ENCODE measurements at places on chromosomes 2 and 18. TPM values are rescaled to one million over a fixed set of nuclear protein-coding genes. Genes with fewer than 3 reads are reported as not detected.

IGFBP2 gene
- 235 TPM for polyA plus RNA-seq

GAD1 gene
- 1.5 TPM for polyA plus RNA-seq

SLC39A10 gene
- 66.8 TPM for polyA plus RNA-seq

CFAP65 gene
- polyA plus RNA-seq = 0.56 TPM

UGT1A10 gene
- not detected for polyA plus RNA-seq
